ENCODE measurements at places on chromosomes 16 and 17.

- no peak for DNase-seq
These were observed 1.2 kb upstream of the GRB7 start for GRCh38 chr17:39736319-39737165.

DNA sequence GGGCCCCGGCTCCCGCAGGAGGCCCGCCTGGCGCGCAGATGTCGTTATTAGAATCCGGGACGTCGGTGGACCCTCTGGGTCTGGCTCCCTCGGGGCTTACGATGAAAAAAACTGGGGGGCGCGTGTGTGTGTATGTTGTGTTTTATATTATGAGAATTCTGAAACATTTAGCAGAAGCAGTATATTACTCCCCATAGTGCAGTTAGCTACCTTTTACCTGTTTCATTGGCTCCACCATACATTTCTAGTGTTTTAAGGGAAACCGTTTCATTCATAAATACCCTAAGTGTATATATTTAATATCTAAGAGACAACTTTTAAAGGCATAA lies 486 bp upstream of the DNAJA2 start:
- no peak for DNase-seq

DNA sequence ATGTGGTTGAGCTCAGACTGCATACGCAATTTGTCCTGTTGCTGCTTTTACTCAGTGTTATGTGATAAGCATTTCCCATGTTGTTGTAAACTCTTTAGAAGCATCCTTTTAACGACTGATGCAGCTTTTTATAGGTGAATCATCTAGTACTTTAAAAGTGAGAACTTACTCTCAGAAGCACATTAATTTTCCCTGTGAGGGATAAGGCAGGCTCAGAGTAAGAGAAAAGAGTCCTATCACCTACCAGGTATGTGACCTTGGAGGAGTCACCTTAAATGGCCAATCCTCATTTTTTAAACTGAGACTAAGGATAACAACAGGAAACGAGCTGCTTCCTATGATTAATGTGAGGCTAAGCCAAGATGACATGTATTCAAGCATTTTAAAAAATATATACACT lies 34.4 kb upstream of the GAN start:
- DNase-seq: no peak

DNA sequence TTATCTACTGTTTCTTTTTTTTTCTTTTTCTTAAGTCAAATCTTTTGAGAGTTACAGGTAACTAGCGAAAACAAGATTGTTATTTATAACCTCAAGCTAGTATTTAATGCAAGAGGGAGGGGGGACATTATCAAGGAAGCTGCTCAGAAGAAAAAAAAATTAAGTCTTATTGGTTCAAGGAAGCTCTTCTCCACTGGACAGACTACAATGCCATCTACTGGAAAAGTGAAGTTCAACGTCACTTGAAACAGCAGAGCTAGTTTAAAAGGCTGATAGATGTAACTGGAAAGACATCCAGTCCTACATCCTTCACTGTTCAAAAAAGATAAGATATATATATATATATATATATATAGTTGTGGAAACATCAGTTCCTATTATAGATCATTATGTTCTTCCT lies 418.0 kb upstream of the PSMD7 start:
- DNase-seq: peak; percentile 52

- DNase-seq: no peak
These were observed 15.0 kb downstream of the OR1A1 start for GRCh38 chr17:3222505-3222904.

- DNase-seq: no peak
These were observed 9.2 kb downstream of the KRT33B start for GRCh38 chr17:41360296-41360995.

DNA sequence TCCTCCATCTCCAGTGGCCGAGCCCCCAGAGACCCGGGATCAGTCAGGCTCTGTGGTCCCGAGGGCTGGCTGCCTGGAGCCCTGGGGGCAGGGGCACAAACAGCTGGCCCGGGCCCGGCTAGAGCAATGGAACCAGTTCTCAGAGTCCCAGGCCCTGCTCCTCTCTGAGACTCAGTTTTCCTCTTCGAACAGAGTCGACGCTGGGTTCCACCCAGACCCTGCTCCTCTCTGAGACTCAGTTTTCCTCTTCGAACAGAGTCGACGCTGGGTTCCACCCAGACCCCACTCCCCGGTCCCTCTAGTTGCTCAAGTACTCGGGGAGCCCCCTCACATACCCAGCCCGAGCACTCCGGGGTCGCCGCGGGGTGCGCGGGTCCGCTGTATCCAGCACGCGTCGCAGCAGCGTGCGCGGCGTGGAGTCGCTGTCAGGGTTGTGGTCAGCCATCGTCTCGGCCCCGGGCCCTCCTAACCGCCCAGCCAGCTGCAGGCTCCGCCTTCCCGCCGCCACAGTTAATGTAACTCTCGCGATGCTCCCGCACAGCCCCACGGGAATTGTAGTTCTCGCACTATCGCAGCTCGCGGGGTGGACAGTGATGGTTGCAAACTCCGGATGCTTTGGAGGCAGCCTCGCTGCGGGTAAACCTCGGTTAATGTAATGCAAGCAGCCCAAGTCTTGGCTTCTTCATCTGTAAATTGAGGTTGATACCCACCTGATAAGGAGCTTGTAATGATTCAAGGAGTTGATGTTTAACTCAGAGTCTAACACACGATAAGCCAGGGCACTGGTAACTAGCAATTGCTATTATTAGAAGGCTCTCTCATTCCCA lies 8.5 kb upstream of the THAP11 start:
- DNase-seq: peak; percentile 96

- no peak for DNase-seq
These were observed 502 bp downstream of the SMPD3 start for GRCh38 chr16:68447653-68448359.

DNA sequence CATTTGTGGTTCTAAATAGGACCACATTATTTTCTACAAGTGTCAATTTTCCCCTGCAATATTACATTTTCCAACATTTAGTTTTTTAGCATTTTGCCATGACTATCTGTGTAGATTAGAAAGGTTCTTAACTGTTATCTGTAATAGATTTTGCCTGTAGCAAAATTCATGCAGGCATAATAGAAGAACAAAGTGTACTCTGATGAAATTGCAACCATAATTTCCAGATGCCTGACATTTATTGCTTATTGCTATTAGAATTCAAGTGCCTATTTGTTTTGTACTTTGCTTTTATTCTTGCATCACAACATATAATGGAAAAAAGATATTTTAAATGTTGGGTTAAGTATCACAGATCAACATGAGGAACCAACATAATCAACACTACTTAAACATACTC lies 337.7 kb downstream of the TOX3 start:
- DNase-seq: no peak

- DNase-seq: no peak
These were observed 3.5 kb upstream of the RNF222 start for GRCh38 chr17:8401107-8401506.

GRCh38 chr17:77471984-77472461 lies 331.3 kb downstream of the SEC14L1 start:
- peak; percentile 66 for DNase-seq

- DNase-seq: no peak
These were observed 519.1 kb downstream of the MAF start for GRCh38 chr16:79081297-79082066.

DNA sequence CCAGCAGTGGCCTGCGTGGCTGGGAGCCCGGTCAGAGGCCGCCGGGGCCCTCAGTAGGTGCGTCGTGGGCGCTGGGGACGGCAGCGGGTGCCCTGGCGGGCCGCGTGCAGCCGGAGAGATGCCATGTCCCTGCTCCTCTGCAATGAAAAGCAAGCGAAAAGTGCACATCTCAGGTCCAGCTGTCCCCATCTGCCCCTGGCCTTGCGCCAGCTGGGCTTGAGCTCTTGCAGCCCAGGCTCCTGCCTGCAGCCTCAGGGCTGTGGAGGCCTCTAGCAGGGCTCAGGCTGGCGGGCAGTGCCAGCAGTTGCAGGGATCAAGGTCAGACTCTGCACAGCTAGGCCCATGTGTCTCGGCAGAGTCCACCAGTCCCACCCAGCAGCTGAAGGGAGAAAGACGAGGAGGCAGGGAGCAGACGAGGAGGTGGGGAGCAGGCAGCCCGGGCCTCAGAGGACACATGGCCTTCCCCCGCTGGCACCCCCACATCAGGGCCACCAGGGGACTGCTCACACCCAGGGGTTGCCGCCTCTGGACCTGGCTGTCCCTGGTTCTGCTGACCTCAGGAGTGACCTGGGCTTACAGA lies 11.2 kb downstream of the SLC16A3 start:
- DNase-seq: no peak

DNA sequence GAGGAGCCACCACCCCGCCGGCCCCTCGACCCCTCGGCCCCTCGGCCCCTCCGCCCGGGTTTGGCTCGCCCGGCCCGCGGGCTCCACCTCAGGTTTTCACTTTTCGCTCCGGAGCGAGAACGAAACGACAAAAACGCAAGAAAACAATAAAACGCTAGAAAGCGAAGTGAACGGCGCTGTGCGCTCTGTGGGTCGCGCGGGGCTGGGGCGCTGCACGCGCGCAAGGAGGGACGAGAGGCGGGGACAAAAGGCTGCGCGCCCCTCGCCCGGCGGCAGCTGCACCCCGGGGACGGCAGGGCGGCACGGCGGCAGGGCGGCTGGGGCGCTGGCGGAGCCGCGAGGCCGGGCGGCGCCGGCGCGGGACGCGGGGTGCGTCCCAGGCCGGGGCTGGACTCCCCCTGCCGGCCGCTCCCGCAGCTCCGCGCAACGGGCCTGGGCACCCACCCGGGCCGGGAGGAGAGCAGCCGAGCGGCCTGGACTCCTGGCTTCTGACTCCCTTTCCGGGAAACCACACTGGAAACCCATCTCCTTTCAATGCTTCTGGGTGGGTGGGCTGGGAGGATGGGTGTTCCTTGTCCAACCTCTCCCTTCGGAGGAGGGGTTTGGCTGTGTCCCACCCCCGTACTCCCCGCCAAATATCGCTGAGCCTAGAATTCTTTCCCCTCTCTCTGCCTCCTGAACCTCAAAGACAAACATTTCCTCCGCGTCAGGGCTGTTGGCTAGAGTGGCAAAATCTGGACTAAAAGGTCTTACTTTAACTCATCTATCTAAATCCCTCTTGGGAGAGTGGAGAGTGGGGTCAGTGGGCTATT lies 9.9 kb downstream of the TBX2 start:
- DNase-seq: peak; percentile 66

GRCh38 chr16:54654429-54654828 lies 276.2 kb upstream of the IRX5 start:
- no peak for DNase-seq

DNA sequence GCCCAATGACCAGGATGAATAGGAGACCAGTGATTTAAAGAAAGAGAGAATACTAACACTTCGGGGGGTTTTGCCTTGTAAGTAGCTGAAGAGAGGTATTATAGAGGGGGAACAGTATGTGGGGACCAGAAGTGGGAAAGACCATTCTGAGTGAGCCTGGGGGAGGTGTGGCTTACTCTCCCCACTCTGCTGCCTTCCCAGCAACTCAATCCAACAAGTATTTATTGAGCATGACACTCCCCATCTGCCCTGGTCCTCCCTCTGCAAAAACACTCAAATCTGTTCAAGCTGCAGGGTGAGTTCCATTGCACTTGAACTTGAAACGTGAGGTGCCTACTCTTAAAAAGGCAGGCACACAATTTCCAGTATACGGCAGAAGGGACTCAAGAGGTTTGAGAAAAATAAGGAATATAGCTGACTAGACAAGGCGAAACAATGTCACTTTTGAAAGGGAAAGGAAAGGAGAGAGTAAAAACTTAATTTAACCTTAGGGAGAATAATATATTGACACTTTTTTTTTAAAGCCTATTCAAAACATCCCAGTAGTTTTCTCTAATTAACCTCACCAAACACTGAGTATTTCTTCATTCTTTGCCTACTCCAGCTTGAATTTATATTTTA lies 8.2 kb downstream of the FAM117A start:
- no peak for DNase-seq

DNA sequence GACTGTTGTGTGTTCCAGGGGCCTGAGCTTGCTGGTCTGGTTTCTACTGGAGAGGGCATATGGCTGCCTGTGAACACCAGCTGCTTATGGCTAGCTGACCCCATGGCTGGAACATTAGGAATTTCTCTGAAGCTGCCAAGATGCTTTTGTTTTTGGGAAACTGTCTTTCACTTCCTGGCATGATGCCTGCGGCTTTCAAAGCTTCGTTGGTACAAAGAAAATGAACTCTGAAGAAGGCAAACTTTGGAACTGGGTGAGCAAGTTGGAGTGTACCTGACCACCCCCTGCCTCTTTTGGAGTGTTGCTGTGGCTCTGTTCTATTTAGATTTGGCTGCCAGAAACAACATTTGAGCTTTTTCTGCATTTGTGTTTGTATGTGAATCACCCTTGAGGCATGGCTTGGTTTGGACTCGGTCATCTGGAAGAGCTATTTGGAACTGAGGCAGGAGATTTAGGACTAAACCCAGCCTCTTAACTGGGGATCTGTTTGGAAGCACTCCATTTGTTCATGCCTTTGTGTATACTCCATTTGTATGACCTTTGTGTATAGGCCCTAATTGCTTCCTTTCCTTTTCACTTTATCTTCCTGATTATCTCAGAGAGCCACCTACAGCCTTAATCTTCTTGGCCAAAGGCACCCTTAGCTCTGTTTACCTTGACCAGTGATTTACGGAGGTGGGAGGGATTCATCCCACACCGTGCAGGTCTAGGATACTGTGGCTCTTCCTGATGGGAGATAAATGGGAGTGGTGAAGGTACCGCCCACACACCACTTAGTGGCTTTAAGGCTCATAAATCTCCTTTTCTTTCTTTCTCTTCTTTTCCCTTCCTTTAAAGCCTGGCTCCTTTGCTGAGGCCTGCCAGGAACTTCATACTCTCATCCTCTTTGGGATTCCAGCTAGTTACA lies 7.3 kb upstream of the CPHXL start:
- no peak for DNase-seq

- DNase-seq: peak; percentile 42
These were observed 16.7 kb upstream of the ERN2 start for GRCh38 chr16:23729503-23730424.

DNA sequence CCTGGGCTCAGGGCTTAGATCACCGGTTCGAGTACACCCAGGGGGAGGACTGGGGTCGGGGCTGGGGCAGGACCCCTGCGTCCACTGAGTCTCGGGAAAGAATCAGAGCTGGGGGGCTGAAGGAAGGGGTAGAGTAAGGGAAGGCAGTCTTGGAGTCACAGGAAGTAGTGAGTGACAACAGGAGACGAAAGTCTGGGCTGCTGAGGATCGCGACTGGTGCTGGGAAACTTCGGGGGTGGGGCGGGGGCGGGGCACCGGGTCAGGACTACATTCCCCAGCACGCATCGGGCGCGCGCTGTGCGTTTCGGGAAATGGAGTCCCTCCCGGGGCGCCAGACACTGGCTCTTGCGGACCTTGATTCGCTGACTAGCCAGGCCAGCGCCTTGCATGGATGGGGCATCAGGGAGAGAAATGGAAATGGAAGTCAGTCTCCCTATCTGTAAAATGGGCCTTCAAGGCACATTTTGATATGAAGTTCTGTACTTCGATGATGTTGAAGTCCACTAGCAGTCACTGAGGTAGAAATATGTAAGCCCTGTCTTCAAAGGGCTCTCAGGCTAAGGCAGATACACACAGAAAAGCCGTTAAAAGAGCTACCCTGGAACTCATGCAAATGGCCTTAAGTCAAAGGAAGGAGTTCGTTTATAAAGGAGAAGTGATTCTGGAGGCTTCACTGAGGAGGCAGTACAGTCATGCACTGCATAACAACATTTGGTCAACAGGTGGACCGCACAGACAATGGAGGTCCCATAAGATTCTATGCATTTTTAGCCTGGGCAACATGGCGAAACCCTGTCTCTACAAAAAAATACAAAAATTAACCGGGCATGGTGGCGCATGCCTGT lies 697 bp downstream of the CTF1 start:
- peak; percentile 97 for DNase-seq
